ENCODE measurements at places on chromosomes 2 and 18.
A peak's percentile ranks its signal among the peaks of the same experiment; 100 is the strongest.

DNA sequence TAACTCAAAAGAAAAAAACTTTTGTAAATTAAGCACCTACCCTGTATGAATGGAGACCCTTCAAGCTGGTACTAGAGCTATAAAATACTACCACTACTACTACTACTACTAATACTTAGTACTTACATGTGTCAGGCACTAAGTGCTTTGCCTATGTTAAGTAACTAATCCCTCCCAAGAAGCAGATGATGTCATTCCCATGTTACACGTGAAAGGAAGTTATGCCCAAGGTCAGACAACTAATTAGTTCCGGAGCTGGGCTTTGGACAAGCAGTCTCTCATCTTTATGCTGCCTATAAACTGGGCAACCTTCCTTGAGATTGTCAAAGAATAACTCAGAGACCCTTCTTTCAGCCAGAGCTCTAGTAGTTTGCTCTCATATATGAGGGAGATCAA, 13.9 kb upstream of the ATP6V1B1 start:
- no peak for DNase-seq

- DNase-seq, result no peak
These were observed 482.5 kb downstream of the BCL11A start for GRCh38 chr2:60070736-60071489.

GRCh38 chr2:171334171-171334570, 99.6 kb downstream of the METTL8 start:
- no peak for DNase-seq

- DNase-seq, result peak; percentile 2
These were observed 44.5 kb downstream of the TMEM182 start for GRCh38 chr2:102806250-102806837.

- no peak for DNase-seq
These were observed 26.2 kb upstream of the PID1 start for GRCh38 chr2:229297247-229297646.
